ENCODE measurements at places on chromosomes 16 and 17.

DNA sequence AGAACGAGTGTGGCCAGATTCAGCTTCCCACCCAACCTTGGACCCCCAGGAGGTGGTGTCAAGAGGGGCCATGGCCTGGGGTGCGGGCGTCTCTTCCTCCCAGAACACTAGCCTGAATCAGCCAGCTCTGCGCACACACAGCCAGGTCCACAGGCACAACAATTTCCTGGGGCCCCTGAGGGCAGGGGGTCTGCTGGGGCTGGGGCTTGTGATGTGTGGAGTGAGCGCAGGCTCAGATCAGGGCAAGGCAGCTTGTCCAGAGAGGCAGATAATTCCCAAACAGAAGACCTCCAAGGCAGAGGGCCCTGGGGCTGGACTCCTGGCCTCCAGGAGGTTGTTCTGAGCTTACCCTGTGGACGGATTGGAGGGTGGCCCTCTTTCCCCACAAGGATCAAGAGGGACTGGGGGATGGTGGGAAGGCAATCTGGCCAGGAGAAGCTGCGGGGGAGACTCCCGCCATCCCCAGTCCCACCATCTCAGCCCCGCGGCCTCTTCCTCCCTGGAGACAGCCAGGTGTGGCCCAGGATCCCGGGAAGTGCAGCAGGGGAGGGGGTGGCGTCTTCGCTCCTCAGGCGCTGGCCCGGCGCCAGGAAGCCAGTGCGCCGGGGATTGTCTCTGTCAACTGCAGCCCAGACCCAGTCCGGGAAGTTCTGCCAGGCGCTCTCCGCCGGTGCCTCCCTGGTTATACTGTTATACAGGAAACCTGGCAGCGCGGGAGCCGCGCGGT is 52.0 kb upstream of the AMZ2 start:
- DNase-seq, result no peak

- no peak for DNase-seq
Observed at GRCh38 chr16:25035494-25036405, 20.6 kb upstream of the ARHGAP17 start.

- no peak for DNase-seq
Observed at GRCh38 chr16:964356-965035, 6.3 kb downstream of the LMF1 start.

GRCh38 chr17:78044280-78044835 is 84.2 kb downstream of the TMC6 start:
- peak; percentile 18 for DNase-seq

DNA sequence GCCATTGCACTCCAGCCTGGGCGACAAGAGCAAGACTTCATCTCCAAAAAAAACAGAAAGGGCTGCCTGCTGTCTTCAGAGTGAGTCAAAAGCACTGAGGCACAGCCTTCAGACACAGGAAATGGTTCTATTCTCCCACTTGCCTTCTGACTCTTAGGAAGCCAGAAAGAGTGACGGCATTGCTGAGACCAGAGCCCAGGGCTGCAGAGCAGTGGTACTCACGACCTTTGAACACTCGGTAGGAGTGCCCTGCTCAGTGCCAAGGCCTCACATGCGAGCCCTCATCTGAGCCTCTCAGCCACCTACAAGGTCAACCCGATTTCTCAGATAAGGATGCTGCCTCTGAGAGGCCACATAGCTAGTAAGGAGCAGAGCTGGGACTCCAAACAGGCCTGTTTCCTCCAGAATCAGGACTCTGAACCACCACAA is 3.5 kb upstream of the ITGAE start:
- no peak for DNase-seq

- no peak for DNase-seq
Observed at GRCh38 chr16:81592353-81592866, 147.8 kb downstream of the CMIP start.

GRCh38 chr16:8686031-8686621 is 11.7 kb downstream of the ABAT start:
- DNase-seq, result no peak

DNA sequence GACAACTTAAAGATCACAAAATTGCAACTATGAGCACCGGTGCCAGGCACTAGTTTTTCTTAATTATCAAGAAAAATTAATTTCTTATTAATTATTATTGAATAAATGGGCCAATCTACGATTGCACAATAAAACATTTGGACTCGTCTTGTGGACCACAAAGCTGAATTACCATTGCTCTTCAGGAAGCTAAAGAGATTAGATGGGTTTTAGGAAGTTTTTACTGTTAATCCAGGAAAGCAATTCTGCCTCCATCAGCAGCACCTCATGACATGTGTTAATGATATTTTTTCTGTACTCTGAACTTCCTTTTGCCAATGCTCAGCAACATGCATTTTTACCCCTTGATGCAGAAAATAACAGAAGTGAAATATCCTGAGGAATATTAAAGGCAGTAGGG is 37.9 kb downstream of the HS3ST3A1 start:
- DNase-seq, result no peak

- no peak for DNase-seq
Observed at GRCh38 chr17:8806926-8807550, 7.9 kb upstream of the MFSD6L start.
